ENCODE measurements at places on chromosomes 3 and 15. TPM values are rescaled to one million over a fixed set of nuclear protein-coding genes. Genes with fewer than 3 reads are reported as not detected.

DNA sequence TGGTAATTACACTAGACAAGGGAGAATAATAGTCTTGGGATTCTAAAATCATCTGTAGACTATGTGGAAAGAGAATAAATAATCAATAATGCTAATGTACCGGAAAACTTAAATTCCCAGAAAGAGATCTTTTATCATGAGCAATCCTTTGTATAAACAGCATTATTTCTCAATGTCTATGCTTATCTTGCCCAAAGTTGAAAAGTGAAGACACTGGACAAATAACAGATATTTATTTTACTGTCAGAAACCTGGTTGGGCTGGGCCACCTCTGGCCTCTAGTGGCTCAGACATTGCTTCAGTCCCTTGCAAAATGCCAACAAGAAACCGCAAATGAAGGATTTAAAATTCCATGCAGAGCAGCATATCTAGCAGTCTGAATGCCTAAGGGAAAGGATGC lies 409.9 kb downstream of the FHIT start:
- no peaks in the 10 kb centered on the region for H3K36me3 ChIP-seq
- no peaks in the 10 kb centered on the region for H3K4me1 ChIP-seq
- H3K27ac ChIP-seq, result no peak overlapping the region
- DNase-seq, result no peak
- no peak overlapping the region for H3K4me3 ChIP-seq

DNA sequence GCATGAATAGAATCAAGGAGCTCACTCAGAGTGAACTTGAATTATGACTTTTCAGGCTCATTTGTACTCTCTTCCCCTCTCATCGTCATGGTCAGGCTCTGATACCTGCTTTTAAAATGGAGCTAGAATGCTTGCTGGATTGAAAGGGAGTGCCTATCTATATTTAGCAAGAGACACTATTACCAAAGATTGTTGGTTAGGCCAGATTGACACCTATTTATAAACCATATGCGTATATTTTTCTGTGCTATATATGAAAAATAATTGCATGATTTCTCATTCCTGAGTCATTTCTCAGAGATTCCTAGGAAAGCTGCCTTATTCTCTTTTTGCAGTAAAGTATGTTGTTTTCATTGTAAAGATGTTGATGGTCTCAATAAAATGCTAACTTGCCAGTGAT lies 9.6 kb downstream of the CCNDBP1 start:
- H3K4me3 ChIP-seq, result no peak overlapping the region
- H3K27ac ChIP-seq, result no peak overlapping the region
- no peaks in the 10 kb centered on the region for H3K4me1 ChIP-seq
- no peaks in the 10 kb centered on the region for H3K27me3 ChIP-seq
- peaks cover 89% of the 10 kb centered on the region for H3K36me3 ChIP-seq

RBM6 gene
- total RNA-seq, result 37.5 TPM

DNA sequence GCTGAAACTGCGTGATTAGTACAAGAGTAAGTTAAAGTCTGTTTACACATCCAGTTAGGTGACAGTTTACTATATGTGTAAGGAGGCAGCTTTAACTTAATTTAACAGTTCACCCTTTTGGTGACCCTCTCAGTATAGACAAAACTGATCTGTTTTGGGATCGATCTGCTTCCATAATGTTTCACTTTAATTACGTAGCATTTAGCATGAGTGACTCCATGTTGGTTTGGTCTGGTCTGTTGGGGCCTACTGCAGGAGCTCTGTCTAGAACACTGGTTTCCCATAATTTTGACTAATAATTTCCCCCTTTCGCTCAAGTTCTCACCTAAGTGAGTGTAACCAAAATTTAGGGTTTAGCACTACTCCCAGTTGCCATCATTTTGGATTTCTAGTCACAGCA lies 6.4 kb upstream of the SECISBP2L start:
- no peaks in the 10 kb centered on the region for H3K36me3 ChIP-seq
- H3K4me3 ChIP-seq, result no peak overlapping the region
- H3K27ac ChIP-seq, result no peak overlapping the region
- H3K27me3 ChIP-seq, result no peaks in the 10 kb centered on the region
- no peak for DNase-seq

TTLL13 gene
- not detected for total RNA-seq

- H3K4me3 ChIP-seq, result no peak overlapping the region
- no peaks in the 10 kb centered on the region for H3K27me3 ChIP-seq
- DNase-seq, result no peak
Observed at GRCh38 chr15:74732846-74733245, 7.5 kb upstream of the CYP1A1 start.

GOLGA6L6 gene
- total RNA-seq, result not detected

- H3K36me3 ChIP-seq, result no peaks in the 10 kb centered on the region
- no peak overlapping the region for H3K4me3 ChIP-seq
- no peak overlapping the region for H3K27ac ChIP-seq
- H3K4me1 ChIP-seq, result no peaks in the 10 kb centered on the region
- DNase-seq, result no peak
- no peaks in the 10 kb centered on the region for H3K27me3 ChIP-seq
Observed at GRCh38 chr3:36868614-36869436, 76.0 kb downstream of the TRANK1 start.

MUC20 gene
- total RNA-seq, result 64.1 TPM

DNA sequence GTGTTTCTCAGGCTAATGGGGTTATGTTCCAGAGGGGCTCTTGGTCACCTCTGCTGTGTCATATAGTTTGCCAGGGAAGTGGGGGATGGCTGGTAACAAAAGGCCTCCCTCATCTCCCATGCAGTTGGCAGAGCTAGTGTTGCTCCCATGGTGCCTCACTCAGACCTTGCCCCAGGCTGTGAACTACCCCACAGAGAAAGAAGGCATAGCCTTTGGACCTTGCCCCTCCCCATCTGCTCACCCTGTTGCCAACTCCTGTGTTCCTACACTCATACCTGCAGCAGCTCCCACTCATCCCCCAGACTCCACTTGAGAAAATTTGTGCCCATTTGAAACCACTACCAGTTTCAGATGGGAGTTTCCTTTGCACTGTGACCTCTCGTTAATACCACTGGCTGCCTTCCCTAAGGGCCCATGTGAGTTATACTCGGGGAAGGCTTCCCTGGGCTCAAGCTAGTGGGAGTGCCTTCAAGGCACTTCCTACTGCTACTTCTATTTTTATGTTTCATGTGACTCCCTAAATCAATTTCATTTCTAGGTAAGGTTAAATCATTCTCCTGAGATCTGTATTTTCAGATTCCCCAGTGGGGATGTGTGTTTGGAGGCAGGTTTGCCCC lies 25.3 kb upstream of the COPB2 start:
- DNase-seq, result no peak
- no peaks in the 10 kb centered on the region for H3K27me3 ChIP-seq
- no peaks in the 10 kb centered on the region for H3K4me1 ChIP-seq
- H3K4me3 ChIP-seq, result no peak overlapping the region
- H3K27ac ChIP-seq, result no peak overlapping the region
- H3K36me3 ChIP-seq, result no peaks in the 10 kb centered on the region

GRCh38 chr15:69498987-69499386 lies 46.4 kb downstream of the RPLP1 start:
- no peak overlapping the region for H3K27ac ChIP-seq
- peaks cover 33% of the 10 kb centered on the region for H3K27me3 ChIP-seq
- H3K36me3 ChIP-seq, result no peaks in the 10 kb centered on the region
- no peaks in the 10 kb centered on the region for H3K4me1 ChIP-seq

DNA sequence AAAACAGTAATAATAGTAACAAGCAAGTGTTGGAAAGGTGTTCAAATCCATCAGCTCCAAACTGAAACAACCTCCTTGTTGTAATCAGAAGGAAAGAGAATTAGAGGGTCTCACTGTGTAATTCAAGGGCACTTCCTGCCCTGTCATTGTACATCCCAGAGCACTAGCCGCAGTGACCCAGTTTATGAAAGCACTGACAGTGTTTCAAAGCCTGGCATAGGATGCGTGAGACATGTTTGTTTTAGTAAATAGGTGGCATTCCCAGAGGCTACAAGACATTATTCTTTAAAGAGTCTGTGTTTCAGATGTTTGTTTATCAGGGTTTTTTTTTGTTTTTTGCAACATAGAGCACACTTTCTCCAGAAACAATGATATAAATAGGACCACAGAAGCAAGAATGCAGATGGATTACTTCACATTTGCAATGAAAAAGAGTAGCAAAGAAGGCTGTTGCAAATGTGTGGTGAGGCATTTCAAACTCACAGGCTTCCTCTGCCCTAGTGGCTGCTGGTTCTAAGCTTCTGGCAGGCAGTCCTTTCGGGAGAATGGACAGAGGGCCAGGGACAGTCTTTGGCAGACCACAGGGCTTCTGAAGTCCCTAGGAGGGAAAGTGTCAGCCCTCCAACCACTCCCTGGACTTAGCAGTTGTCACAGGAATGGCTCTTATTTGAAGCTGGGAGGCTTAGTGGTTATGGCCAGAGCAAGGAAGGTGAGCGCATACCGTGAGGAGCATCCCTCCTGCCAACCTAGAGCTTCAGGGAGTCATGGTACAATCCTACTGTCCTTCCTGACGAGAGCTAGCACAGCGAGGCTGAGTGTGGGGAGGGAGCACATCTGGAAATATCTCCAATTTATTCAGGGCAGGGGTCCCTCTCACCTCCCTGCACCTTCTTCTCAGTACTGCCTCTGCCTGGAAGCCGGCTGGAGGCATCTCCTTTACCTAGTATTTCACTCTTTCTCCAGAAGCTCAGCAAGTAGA lies 31.4 kb upstream of the TIPARP start:
- H3K27ac ChIP-seq, result no peak overlapping the region
- no peaks in the 10 kb centered on the region for H3K27me3 ChIP-seq
- H3K4me1 ChIP-seq, result no peaks in the 10 kb centered on the region
- no peak overlapping the region for H3K4me3 ChIP-seq

EOMES gene
- 0.19 TPM for total RNA-seq

GRCh38 chr3:194205675-194206133 lies 69.8 kb downstream of the HES1 start:
- peaks cover 14% of the 10 kb centered on the region for H3K4me1 ChIP-seq
- H3K27me3 ChIP-seq, result no peaks in the 10 kb centered on the region
- H3K4me3 ChIP-seq, result no peak overlapping the region
- no peak for DNase-seq
- H3K27ac ChIP-seq, result no peak overlapping the region

- DNase-seq, result no peak
- H3K36me3 ChIP-seq, result peaks cover 83% of the 10 kb centered on the region
- no peaks in the 10 kb centered on the region for H3K27me3 ChIP-seq
- no peaks in the 10 kb centered on the region for H3K4me1 ChIP-seq
Observed at GRCh38 chr3:179398574-179399231, 51.2 kb downstream of the MFN1 start.
